GM12878 (cell line): ENCODE measurements at places on chromosomes 2 and 18.

DNA sequence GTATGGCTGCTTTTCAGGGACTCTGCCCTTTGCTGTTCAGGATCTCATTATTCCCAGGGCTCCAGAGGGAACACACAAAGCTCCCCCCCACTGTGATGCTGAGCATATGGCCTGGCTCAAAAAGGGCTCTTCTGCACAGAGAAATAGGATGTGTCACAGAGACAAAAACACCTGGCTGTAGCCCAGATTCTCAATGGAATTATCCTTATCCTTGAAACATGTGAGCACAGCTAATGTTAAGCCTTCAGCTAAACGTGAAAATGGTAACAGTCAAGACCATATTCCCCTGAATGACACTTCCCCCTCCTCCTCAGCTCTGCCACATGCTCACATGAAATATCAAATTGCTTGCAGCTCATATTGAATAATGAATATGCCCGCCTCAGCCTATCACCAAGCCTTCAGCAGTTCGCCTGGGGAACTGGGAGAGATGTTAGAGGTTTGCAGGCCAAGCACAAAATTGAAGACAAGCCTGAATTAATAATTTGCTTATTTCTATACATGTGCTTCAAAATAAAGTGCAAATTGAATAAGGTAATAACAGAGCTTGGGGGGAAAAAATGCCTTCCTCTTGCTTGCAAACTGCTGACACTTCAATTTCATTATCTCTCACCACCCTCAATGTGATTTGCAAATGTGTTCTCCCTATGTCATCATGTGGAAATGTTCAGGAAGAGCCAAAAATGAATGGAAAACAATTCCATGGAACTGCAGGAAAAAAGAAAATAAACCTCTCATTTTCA lies 181.0 kb upstream of the HNRNPA3 start:
- DNase-seq: no peak

DNA sequence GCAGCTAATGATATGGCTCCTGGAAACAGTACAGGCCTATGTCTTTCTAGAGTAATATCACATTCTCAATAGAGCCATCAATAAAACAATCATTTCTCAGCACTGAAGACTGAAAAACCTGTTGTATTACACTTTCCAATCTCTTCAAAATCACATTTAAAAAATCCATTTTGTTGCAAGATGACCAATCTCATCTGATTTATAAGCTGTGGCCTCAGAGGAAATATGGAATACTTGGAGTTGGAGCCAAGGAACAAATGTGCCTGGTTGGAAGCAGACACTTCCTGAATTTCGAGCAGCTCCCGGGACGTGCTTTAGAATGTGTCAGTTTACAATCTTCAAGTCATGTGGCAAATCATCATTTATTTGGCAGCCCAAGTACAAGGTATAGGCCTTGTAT lies 114.5 kb downstream of the ADCYAP1 start:
- no peak for DNase-seq

GRCh38 chr18:3069671-3070433 lies 56.9 kb upstream of the LPIN2 start:
- DNase-seq: no peak

DNA sequence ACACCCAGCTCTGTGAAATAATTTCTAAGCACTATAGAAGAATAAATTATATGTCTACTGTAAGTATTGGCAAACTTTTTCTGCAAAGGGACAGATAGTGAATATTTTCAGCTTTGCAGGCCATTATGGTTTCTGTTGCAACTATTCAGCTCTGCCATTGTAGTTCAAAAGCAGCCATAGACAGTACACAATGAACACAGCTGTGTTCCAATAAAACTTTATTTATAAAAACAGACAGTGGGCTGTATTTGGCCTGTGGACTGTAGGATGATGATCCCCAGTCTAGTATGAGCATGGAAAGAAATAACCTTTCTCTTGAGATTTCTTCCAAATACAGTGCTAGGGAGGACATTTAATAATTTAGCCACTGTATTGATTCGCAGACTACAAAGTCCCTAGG lies 35.2 kb upstream of the THOC1 start:
- DNase-seq: no peak

- DNase-seq: no peak
Measured at GRCh38 chr2:19086231-19086651, 272.2 kb downstream of the OSR1 start.
